Suppressor macrophage (primary cell): ENCODE measurements at places on chromosomes 13 and 19.

DNA sequence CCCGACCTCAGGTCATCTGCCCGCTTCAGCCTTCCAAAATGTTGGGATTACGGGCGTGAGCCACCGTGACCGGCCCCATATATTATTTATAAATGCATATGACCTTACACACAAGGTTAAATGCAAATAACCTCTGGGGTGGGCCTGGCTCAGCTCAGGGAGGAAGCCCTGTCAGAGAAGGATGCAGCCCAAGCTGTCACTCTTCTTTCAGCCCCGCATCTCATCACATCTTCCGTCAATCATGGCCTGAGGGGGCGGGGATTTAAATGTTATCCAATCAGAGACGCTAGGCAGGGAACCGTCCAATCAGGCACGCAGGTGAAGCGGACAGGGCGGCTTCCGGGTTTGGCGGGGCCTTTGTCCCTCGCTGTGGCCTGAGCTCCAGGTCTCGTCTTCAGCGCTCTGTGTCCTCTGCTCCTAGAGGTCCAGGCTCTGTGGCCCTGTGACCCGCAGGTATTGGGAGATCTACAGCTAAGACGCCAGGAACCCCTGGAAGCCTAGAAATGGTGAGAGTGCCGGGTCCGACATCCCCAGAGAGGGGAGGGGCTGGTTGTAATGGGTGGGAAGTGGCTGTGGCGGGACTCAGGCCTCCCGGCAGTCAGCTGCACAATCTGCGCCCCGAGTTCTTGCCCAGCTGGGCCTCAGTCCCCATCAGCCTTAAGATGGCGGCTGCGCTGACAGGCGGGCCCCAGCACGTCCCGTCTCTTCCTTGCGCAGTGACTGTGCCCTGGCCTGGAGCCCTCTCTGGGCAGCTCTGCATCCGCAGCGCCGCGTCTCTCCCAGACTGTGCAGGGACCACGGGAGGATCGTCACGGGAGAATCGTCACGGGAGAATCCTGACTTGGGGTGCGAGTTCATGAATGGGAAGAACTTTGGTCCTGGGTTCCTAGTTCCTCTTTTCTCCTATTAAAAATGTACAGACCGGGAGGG, at the start of gene ZNF430:
Gene ZNF430 (plus strand): TSS at position 360 of the 930 bp plus-strand sequence. CDS start 144 bp downstream, at position 504.
- peak; percentile 98 for DNase-seq

DNA sequence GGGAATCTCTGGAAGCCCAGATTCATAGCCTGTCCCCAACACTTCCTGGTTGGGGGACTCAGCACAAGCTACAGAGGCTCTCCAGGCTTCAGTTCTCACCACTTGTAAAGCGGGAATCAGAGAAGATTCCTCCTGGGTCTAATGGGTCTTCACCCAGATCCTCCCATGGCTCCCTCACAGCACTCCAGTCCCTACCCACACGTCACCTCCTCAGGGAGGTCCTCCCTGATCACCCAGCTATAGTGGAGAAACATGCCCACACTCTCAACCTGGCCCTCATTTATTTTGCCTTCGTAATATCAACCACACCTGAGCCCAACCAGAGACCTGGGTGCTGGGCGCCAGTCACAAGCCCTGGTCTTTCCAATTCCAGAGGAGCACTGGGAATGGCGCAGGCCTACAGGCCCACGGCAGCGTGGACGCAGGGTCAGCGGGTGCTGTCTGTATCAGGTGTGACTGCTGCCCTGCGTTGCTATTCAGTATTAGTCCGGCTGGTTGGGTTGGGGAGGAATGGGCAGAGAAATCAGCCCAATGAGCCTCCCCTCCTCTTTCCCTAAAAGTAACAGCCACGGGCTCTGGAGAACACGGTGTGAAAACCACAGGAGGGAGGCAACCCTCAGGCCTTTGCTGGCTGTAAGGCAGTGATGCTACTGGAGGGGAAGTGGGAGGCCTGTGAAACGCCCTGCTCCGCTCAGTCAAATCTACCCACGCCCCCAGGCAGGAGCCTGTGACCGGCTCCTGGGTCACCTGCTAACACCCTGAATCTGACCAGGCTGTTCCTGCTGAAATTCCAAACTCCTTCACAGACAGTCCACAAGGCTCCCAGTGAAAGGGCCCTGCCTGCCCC, 5.2 kb downstream of the AKT2 start:
- peak; percentile 48 for DNase-seq

DNA sequence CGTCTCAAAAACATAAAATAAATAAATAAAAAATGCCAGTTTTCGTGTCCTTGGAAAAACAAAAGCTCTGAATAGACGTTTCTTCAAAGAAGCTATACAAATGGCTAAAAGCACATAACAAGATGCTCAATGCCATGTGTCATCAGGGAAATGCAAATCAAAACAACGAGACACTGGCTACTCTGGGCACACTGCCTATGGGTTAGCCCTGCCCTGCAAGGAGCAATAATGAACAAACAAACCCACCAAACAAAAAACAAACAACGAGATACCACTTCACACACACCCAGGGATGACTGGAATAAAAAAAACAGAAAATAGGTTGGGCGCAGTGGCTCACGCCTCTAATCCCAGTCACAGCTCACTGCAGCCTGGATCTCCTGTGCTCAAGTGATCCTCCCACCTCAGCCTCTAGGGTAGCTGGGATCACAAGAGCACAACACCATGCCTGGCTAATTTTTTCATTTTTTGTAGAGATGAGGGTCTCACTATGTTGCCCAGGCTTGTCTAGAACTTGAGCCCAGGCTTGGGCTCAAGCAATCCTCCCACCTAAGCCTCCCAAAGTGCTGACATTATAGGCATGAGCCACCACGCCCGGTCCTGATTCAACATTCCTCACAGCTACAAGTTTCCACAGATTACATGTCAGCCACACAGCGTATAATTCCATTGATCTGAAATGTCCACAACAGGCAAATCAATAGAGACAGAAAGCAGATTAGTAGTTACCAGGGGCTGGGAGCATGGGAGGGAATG, 15.5 kb upstream of the ISYNA1 start:
- DNase-seq: no peak

DNA sequence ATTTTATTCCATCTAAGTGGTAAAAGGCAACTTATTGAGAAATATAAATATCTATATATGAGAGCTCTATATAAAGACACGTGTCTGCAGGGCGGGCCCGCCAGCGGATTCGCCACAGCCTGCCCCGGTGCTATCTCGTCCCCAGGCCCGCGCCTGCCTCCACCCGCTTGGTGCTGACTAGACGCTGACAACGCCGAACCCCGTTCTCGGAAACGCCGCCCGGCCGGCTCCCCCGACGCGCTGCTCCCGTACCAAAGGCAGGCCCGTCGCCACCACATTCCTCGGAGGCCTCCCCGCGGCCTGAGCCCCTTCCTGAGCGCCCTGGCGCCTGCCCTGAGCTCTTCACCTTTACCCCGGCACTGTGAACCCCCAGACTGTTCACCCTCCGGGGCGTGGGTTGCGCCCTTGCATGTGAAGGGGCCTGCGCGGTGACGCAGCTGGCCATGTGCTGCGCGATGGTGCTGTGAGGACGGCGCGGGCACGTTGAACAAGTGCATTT, 6.0 kb downstream of the PLEKHJ1 start:
- DNase-seq: no peak

- DNase-seq: no peak
Observed at GRCh38 chr13:73451221-73452029, 392.6 kb downstream of the KLF5 start.

GRCh38 chr13:111494641-111495040, 174.2 kb downstream of the TEX29 start:
- DNase-seq: no peak

- DNase-seq: no peak
Observed at GRCh38 chr19:50839712-50840655, 6.6 kb upstream of the KLK15 start.

GRCh38 chr19:49807058-49807903, 5.8 kb downstream of the FUZ start:
- peak; percentile 68 for DNase-seq

DNA sequence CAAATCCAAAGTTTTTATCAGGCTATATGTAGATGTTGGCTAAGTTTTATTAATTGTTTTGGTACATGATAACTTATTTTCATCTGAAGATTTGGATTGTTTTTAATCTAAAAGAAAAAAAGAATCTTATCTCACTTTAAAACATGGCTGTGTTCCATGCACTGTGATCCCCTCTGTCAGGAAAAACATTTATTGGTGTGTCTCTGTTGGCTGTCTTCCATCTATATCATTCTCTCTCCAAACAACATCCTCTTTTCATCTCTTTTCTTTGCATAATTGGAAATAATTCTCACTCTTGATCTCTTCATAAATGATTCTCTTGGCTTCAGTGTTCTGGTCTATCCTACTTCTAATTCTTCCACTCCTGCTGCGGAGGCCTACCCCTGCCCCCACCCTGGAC, 4.2 kb downstream of the NALCN start:
- DNase-seq: no peak

DNA sequence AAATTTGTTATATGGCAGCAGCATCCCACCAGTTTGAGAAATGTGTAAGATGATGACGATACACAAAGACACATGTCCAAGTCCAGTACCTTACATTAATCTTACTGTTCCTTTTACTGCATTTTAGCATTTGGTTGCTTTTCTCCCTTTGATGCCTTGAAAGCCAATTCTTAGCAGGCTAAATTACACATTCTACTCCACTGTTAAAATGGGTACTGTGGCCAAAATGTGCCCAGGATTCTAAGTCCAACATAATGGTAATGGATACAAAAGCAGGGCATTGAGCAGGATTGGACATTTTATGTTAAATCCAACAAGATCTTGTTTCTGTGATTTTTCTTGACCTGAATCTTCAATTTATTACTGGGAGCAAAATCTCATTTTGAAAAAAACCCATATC, 52.8 kb upstream of the RAP2A start:
- no peak for DNase-seq

DNA sequence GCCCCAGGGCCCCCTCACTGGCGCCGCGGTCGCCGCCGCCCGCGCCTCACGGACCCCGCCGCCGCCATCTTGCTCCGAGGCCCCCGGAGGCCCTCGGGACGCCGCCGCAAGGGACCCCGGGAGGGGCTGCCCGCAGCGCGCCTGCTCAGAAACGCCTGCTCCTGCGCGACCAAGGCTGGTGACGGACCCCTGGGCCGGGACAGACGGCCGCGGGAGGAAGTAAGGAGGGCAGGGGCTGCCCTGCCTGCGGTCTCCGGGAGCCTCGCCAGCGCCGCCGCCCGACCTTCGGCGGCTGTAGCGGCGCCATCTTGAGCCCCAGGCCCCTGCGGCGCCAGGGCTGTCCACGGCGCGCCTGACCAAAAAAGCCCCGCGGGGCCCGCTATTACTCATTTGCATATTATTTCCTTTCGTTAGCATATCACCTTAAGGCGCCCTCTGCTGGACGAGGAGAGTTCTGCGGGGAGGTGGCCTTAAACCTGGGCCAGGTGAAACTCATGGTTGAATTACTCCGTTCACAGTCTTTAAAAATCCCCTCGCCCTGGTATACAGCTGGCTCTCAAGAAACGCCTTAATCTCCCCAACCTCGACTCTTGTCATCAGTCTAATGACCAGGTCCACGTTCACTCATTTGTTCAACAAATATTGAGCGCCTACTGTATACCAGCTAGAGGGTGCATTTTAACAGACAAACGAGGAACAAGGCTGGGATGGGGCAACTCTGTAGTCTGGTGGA, at the start of gene REXO1:
Gene REXO1 (minus strand): TSS at position 85 of the 733 bp plus-strand sequence. CDS start 125 bp downstream, outside the sequence.
- DNase-seq: peak; percentile 99

- DNase-seq: no peak
Observed at GRCh38 chr19:816500-816857, 5.3 kb downstream of the PLPPR3 start.

DNA sequence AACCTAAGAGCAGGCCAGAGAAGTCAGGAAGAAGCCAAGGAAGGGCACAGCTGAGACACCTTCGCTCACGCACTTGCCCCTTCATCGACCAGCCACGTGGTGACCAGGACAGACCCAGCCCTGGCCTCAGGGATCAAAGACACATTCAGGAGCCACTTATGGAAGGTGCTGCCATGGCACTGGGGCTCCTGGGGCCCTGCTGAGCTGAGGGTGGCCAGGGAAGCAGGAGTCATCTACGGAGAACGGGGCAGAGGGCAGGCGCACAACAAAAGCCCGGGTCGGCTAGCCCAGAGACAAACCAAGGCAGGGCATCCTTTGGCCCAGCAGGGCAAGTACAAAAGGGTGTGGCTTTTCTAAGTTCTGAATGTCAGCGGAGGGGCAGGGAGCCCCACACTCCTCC, 2.3 kb downstream of the PLPP2 start:
- no peak for DNase-seq

DNA sequence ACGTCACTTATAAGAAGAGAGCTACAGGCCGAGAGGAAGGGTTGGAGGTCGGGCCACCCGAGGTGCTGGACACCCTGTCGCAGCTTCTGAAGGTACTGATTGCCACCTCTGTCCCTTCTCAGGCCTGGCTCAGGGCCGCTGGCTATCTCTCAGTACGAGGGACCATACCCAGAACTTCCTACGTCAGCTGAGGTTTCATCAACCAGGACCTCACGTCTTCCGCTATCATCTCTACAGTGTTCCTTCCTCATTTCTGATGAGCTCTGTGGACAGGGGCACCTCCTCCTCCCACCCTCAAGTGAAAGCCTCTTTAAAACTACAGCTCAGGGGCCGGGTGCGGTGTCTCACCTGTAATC, 58.2 kb upstream of the USE1 start:
- peak; percentile 84 for DNase-seq
